ENCODE measurements at places on chromosomes 2 and 18.

DNA sequence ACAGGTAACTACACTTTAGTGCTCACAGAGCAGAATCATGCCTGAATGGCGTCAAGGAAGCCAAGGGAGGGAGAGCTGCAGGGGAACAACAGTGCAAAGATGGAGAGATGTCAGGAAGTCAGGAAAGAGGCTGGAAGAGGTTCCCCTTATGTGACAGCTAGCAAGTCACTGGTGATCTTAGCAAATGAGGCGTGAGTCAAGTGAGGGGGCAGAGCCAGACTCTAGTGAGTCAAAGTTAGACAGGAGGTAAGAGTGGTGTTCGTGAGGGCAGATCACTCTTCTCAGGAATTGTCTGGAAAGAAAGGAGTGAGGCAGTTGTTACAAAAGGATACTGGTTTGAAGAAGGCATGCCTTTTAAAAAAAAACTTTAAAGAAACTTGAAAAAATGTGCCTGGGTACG, 87.1 kb downstream of the MEP1B start:
- DNase-seq: no peak

DNA sequence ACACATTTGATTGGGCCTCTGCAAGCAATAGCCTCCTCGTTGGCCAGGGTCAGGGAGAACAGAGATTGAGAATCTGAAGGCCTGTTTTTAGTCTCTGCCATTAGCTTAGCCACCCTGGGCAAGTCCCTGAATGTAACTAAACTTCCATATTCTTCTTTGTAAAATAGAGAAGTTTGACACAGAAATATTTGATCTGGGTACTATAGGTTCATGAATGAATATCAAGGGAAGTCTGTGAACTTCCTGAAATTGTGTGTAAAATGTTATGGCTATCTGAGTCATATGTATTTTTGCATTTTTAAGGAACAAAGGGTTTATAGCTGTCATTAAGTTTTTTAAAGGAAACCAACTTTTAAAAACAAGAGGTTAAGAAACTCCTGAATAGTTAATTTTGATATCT, 23.2 kb downstream of the RND3 start:
- DNase-seq: no peak

GRCh38 chr2:119860924-119861323, 101.2 kb downstream of the PTPN4 start:
- no peak for DNase-seq

GRCh38 chr2:61356958-61357350, 113.9 kb downstream of the USP34 start:
- DNase-seq: no peak

DNA sequence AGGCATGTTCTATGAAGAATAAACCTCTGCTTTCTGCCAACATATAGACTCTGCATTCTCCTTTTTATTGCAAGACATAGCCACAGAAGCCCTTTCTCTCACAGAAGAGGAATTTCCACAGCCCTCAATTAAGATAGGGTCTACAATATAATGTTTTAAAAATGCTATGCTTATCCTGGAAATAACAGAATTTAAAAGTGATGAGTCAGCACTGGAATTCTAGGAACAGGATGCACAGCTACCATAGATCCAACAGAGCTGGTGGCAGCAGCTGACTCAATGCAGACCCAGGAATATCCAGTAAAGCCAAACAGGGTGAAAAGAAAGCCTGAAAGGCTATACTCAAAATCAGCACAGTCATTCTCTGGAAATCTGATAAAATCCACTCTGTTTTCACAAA, 866.9 kb downstream of the TRIB2 start:
- DNase-seq: no peak

DNA sequence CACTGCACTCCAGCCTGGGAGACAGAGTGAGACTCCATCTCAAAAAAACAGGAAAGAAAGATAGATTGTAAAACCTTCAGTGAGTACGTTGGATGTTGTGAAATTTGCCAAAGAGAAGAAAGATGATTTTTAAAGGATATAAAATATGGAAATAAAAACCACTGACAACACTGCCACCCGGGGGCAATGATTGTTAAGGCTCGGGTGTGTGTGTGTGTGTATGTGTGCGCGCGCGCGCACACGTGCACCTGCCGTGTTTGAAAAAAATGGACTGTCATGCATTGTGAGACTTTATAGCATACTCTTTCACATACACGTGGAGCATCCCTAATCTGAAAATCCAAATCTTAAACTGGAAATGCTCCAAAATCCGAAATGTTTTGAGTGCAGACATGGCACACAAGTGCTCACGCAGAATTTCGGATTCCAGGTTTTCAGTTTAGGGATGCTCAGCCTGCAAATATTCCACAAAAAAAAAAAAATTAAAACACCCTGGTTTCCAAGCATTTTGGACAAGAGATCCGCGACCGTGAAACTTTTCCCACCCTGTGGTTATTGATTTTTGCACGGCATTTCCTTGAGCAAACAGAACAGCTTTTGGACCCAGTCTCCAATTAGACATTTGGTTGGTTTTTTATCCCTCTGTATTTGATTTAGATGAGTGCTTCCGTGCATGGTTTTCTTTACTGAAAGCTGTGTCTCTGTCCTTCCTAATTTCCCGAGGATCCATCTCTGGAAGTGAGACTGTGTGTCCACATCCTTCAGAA, 269.2 kb downstream of the AGAP1 start:
- DNase-seq: no peak

DNA sequence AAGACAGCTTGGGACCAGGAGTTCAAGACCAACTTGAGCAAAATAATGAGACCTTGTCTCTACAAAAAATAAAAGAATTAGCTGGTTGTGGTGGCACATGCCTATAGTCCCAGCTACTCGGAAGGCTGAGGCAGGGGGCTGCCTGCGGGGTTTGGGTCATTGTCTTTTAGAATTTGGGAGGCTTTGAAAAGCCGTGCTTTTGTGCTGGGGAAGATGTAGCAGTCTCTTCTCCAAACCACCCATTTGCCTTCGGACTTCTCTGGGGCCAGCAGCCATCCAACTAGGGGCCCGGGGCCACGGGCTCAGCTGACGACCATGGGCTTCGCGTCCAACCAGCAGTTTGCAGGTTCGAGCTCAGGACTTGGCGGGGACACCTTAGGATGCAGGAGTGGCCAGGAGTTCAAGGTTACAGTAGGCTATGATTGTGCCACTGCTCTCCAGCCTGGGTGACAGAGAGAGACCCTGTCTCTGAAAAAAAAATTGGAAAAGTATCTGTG, 6.3 kb downstream of the PJVK start:
- DNase-seq: no peak

DNA sequence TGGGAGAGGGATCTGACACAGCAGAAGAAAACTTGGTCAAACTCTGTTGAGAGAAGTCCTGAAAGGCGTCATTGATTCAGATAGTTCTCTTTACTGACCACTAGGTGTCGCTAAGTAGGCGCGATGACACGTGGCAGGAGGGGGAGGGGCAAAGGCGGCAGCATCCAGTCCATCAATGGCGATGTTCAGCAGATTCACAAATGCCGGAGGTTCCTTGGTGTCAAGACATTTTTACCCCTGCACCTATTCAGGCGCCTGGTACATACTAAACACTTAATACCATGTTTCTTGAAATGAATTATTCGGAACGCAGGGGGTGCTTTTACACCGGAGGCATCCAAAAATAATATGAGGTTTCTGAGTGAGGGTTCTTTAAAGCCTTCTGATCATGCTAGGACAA, 3.0 kb upstream of the PLEK start:
- DNase-seq: peak; percentile 76

DNA sequence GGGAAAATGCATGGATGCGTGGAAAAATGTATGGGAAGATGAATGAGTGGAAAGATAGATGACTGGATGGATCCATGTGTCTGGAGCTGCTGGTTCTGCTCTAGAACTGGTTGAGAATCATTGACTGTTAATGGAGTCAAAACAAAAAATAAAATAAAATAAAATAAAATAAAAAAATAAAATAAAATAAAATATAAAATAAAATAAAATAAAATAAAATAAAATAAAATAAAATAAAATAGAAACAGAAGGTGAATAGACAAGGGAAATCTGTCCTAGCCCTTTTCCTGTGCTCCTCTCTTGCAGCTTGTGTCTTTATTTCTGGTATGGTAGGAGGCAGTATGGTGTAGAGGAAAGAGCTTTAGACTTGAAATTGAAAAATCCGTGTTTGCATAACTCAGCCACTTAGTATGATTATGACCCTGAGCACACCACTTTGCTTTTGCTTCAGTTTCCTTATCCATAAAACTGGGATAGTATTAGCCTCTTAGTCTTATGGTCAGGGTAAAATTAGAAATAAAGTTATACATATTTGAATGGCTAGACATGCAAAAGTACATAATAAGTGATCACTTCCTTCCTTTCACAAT, 51.0 kb downstream of the PSD4 start:
- no peak for DNase-seq

DNA sequence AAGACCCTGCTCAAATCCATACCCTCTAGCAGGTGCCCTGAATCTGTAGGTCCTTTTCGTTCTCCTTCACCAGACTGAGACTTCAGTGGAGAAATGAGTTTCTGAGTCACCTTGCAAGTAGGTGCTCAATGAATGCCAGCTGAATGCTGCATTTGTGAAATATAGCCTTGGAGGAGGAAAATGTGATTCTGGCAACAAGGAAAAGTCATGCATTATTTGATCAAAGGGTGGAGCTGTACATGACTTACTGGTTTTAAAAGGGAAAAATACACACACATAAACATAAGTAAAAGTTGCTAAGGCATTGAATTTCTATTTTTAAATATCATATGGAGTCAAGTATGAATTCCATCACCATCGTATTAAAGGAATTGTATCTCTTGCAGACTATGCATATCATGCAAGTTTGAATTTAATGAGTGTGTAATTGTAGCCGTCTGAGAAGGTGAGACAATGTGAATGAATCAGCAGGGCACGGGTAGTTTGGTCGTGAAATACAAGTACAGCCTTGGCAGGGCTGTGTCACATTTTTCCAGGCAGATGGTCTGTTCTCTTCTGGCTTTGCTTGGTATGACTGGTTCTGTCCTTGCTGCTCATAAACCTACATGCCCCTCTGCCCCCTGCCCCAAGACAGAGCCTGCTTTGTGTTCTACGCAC, 160.8 kb downstream of the COL6A3 start:
- no peak for DNase-seq

- no peak for DNase-seq
Measured at GRCh38 chr2:149544692-149545091, 42.9 kb downstream of the MMADHC start.

DNA sequence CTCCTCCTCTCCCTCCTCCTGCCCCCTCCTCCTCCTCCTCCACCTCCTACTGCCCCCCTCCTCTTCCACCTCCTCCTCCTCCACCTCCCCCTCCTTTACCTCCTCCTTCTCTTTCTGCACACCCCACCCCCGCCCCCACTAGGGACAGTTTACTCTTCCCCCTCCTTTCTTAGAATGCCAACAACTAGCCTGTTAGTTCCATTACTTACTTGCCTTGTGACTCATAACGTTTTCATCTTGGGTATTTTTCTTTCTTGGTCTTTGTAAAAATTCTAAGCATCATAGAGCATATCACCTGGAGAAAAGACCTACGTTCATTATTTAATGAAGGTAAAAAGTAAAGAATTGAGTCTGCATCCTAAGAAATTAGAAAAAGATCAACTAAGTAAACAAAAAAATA, 165.3 kb downstream of the NEDD4L start:
- DNase-seq: no peak

- DNase-seq: peak; percentile 33
Measured at GRCh38 chr2:106572541-106573450, 85.6 kb downstream of the CD8B2 start.

DNA sequence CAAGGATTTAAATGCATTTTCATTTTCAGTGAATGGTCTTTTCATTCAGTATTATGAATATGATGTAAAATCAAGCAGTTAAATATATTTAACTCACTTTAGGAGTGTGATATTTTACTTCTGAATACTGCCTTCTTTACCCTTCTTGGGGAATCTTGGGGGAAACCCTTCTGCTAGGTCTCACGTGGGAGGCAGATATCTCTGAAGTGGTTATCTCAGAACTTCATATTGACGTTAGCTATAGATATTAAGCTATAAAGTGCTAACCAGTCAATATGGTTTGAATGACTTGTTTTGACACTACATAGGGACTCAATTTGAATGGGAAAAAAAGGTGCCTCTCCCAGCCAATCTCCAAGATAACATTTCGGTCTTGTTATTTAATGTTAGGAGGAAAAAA, 9.8 kb downstream of the REL start:
- no peak for DNase-seq

GRCh38 chr2:168174756-168175155, 72.6 kb downstream of the STK39 start:
- no peak for DNase-seq

Measured in D341Med (cell line).